ENCODE measurements at places on chromosomes 3 and 15. TPM values are rescaled to one million over a fixed set of nuclear protein-coding genes. Genes with fewer than 3 reads are reported as not detected.

DNA sequence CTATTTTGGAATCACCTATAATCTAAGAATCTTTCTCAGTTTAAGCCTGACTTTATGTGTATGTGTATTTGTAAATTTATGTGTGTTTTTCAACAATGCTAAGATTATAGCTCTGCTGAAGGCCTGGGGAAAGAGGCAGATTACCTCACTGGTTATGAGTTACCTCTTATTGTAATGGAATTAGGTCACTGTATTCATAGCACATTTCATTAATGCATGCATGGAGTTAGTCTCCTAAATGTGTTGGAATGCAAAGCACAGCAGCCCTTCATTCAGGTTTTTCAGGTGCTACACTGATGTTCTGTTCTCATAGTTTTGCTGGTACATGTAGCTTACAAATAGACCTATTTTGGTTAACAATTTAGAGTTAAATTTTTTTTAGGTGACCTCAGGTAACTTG lies 9.5 kb downstream of the GPR87 start:
- DNase-seq, result no peak

DNA sequence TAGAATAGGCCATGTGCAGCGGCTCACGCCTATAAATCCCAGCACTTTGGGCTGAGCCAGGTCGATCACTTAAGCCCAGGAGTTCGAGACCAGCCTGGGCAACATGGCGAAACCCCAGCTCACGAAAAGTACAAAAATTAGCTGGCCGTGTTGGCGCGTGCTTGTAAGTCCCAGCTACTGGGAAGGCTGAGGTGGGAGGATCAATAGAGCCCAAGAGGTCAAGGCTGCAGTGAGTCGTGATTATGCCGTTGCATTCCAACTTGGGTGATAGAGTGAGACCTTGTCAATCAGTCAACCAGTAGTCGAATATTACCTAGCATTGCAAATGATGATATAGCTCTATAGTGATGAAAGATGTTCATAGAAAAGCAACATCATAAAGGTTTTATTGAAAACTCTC lies 51.9 kb downstream of the USP8 start:
- DNase-seq, result no peak

Gene WDR72
- not detected for total RNA-seq

Gene FBXO45
- 26.1 TPM for total RNA-seq

DNA sequence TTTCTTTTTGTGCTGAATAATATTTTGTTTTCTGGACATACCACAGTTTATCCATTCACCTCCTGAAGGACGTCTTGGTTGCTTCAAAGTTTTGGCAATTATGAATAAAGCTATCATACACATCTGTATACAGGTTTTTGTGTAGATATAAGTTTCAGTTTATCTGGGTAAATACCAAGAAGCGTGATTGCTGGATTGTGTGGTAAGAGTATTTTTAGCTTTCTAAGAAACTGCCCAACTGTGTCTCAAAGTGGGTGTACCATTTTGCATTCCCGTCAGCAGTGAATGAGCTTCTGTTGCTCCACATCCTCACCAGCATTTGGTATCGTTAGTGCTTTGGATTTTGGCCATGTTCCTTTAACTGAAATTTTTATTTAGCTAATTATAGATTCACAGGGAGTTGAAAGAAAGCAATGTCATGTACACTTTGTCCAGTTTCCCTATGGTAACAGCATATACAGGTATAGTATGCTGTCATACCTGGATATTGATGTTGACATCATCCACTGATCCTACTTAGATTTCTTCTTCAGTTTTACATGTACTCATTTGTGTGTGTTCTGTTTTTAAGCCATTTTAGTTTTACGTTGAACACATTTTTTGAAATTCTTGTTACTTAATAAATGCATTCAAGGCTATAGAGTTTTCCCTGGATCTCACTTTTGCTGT lies 11.9 kb downstream of the ARID3B start:
- no peak for DNase-seq

Gene NR1I2
- total RNA-seq, result 1.2 TPM

Gene CCR9
- total RNA-seq, result not detected

- peak; percentile 64 for DNase-seq
Observed at GRCh38 chr15:52790169-52790708, at the start of gene ONECUT1. Gene ONECUT1 (minus strand): TSS chr15:52790336. CDS start chr15:52789884, 452 bp downstream.

GRCh38 chr15:75776065-75776423 lies 63.4 kb upstream of the CSPG4 start:
- DNase-seq, result no peak

- DNase-seq, result no peak
Observed at GRCh38 chr3:195705081-195705991, 15.4 kb upstream of the MUC20 start.

Gene WDR93
- total RNA-seq, result not detected

Gene ADAMTS9
- not detected for total RNA-seq

Gene TNFAIP8L3
- total RNA-seq, result 0.82 TPM

GRCh38 chr3:13484851-13485590 lies 4.9 kb downstream of the HDAC11 start:
- DNase-seq, result no peak

Gene PPP1R2
- 91.8 TPM for total RNA-seq

- no peak for DNase-seq
Observed at GRCh38 chr15:52011711-52012144, 7.3 kb upstream of the MAPK6 start.

Gene NAA80
- total RNA-seq, result 16.7 TPM

Gene KIF15
- total RNA-seq, result 36.7 TPM

GRCh38 chr15:84883466-84883865 lies 996 bp upstream of the SLC28A1 start:
- DNase-seq, result no peak

Gene ACTC1
- total RNA-seq, result not detected
